ENCODE measurements at places on chromosomes 16 and 17.

DNA sequence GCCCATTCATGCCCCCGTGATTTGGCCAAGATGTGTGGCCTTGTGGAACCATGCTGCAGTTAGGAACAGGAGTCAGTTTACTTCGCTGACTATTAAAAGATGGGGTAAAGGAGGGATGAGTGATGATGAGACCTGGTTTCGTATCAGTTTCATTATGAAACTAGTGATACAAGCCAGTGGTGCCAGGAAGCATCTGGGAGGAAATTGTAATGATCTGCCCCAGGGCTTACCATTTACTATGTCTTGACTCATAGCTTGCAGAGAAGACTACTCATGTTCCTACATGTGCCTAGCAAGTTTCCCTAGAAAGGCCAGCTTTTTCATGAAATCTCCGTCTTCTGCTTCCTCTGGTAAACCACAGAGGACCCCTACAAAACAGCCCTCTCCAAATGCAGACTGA, 23.2 kb downstream of the CDH3 start:
- no peak for DNase-seq

- DNase-seq = no peak
Measured at GRCh38 chr16:3609895-3610697, 1.3 kb downstream of the SLX4 start.

DNA sequence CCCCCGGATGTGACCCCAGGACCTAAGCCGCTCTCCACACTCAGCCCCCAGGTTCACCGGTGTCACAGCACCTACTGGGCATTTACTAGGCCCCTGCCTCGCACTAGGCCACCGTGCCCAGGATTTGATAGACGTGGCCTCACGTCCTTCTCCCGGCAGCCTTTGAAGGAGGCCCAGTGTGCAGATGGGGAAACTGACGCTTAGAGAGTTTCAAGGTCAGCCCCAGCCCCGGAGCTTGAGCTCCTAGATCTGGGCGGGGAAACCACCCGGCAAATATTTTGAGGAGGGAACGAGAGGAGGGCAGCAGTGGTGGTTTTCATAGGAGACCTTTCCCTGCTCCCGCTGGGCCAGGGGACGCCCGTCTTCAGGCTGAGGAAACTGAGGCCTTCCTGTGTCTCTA, 10.3 kb downstream of the ZFPM1 start:
- DNase-seq = no peak

GRCh38 chr17:47915776-47916398, 19.9 kb downstream of the SP2 start:
- DNase-seq = no peak

DNA sequence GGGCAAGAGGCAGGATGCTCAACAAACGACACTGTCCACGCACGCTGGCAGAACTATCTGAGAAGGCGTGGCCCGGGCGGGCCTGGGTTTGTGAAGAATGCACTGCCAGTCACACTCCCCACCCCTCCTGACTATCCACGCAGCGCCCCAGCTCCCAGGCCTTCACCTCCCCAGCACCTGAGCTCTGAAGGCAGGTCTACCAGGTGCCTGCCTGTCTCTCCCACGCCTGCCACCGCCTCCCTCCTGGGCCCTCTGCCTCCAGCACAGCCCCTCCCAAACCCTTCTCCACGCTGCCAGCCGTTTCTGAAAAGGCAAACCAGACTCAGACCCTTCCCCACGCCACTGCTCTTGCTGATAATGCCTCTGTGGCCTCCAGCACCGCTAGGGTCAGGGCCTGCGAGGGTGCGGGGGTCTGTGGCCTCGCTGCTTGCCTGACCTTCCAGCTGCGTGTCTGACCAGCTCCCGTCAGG, 11.6 kb downstream of the MYBBP1A start:
- no peak for DNase-seq

Data from D341Med (cell line).